DND-41 (cell line): ENCODE measurements at places on chromosomes 3 and 15.

DNA sequence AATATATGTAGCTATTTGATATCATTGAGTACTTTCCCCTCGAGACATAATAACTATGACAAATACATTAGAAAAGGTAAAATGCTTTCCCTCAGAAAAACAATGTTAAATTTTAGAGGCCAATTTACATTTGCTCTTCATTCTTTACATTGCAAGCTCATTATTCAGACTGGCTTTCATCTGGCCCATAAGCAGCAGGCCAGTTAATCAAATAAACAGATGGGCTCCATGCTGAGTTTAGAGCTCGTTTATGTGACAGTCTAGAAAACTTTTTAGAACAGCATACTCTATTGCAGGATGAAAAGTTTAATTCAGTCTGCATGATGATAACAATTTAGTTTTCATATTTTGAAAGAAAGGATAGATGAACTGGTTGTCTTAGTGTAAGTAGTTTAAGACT lies 150.6 kb downstream of the DUT start:
- H3K36me3 ChIP-seq, result no peaks in the 10 kb centered on the region
- DNase-seq, result no peak
- H3K27me3 ChIP-seq, result no peaks in the 10 kb centered on the region
- no peaks in the 10 kb centered on the region for H3K4me1 ChIP-seq
- H3K27ac ChIP-seq, result no peak overlapping the region

- DNase-seq, result no peak
- H3K36me3 ChIP-seq, result no peaks in the 10 kb centered on the region
- no peak overlapping the region for H3K27ac ChIP-seq
- H3K4me1 ChIP-seq, result no peaks in the 10 kb centered on the region
- no peaks in the 10 kb centered on the region for H3K27me3 ChIP-seq
Measured at GRCh38 chr3:20375302-20375701, 189.3 kb upstream of the SGO1 start.

GRCh38 chr15:65920121-65920520 lies 50.8 kb downstream of the RAB11A start:
- no peaks in the 10 kb centered on the region for H3K27me3 ChIP-seq
- no peaks in the 10 kb centered on the region for H3K36me3 ChIP-seq
- H3K4me3 ChIP-seq, result no peak overlapping the region
- H3K4me1 ChIP-seq, result no peaks in the 10 kb centered on the region

- no peaks in the 10 kb centered on the region for H3K36me3 ChIP-seq
- no peak for DNase-seq
- H3K27me3 ChIP-seq, result peaks cover 9% of the 10 kb centered on the region
Measured at GRCh38 chr3:69791106-69791505, 51.8 kb downstream of the MITF start.

DNA sequence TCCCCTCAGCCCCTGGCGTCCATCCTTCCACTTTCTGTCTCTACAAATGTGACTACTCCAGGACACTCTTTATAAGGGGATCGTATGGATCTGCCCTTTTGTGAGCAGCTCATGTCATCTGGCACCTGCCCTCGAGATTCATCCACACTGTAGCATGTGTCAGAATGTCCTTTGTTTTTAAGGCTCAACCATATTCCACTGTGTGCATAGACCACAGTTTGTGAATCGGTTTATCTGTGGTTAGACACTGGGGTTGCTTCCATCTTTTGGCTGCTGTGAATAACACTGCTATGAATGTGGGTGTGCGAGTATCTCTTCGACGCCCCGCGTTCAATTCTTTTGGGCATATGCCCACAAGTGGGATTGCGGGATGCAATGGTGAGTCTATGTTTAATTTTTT lies 167.9 kb downstream of the NUP210 start:
- H3K36me3 ChIP-seq, result no peaks in the 10 kb centered on the region
- H3K4me3 ChIP-seq, result no peak overlapping the region
- peak overlapping the region; percentile 33; the same call in 1 of the 2 replicates for H3K27ac ChIP-seq
- no peaks in the 10 kb centered on the region for H3K27me3 ChIP-seq
- H3K4me1 ChIP-seq, result peaks cover 30% of the 10 kb centered on the region

GRCh38 chr3:102714567-102714966 lies 279.8 kb downstream of the ZPLD1 start:
- H3K4me3 ChIP-seq, result no peak overlapping the region
- H3K27me3 ChIP-seq, result no peaks in the 10 kb centered on the region
- H3K4me1 ChIP-seq, result no peaks in the 10 kb centered on the region
- H3K27ac ChIP-seq, result no peak overlapping the region

DNA sequence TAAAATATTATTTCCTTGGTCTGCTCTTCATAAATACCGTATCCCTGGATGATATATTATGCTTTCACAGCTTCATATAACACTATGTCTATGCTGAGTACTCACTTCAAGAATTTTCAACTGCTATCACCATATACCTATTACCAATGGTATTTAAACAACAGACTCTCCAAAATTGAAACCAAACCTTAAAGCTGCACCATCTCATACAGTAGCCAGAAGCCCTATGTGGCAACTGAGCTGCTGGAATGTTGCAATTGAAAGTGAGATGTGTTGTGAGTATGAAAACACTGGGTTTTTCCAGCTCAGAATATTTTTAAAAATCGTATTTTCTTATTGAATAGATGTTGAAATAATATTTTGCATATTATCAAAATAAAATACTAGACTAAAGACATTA lies 130.1 kb upstream of the GOLGA6L6 start:
- no peaks in the 10 kb centered on the region for H3K4me1 ChIP-seq
- no peaks in the 10 kb centered on the region for H3K27me3 ChIP-seq
- H3K4me3 ChIP-seq, result no peak overlapping the region
- H3K36me3 ChIP-seq, result no peaks in the 10 kb centered on the region

DNA sequence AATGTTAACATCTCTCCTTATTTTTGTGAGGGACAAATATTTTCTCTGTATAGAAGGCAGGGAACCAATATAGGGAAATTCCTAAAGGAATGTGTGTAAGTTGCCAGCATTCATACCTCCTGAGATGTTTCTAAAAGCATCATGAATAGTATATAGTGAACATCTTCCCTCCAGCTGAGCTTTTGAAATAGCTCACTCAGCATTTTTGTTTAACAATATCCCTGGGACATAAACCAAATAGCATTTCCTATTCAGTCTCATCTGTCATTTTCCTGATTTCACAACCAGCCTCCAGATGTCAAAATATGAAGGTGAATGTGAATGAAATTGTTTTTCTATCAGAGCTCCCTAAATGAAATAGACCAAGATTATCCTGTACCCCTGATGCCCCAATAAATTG lies 137.2 kb downstream of the PPM1L start:
- H3K27ac ChIP-seq, result no peak overlapping the region
- H3K27me3 ChIP-seq, result no peaks in the 10 kb centered on the region
- no peak overlapping the region for H3K4me3 ChIP-seq
- peaks cover 1% of the 10 kb centered on the region; the same call in 1 of the 2 replicates for H3K4me1 ChIP-seq
- no peaks in the 10 kb centered on the region for H3K36me3 ChIP-seq

GRCh38 chr3:197225579-197225978 lies 72.8 kb downstream of the DLG1 start:
- no peaks in the 10 kb centered on the region for H3K27me3 ChIP-seq
- no peak overlapping the region for H3K27ac ChIP-seq
- H3K4me3 ChIP-seq, result no peak overlapping the region
- H3K4me1 ChIP-seq, result no peaks in the 10 kb centered on the region

- H3K27ac ChIP-seq, result peak overlapping the region; percentile 85
- peaks cover 46% of the 10 kb centered on the region for H3K4me1 ChIP-seq
- DNase-seq, result peak; percentile 24
Measured at GRCh38 chr3:129398803-129399144, 29.7 kb downstream of the EFCAB12 start.

GRCh38 chr3:45362758-45363157 lies 25.6 kb upstream of the LARS2 start:
- H3K36me3 ChIP-seq, result no peaks in the 10 kb centered on the region
- no peaks in the 10 kb centered on the region for H3K27me3 ChIP-seq
- H3K4me1 ChIP-seq, result no peaks in the 10 kb centered on the region
- DNase-seq, result no peak

GRCh38 chr3:39668420-39668819 lies 141.0 kb upstream of the MYRIP start:
- H3K27ac ChIP-seq, result no peak overlapping the region
- H3K4me3 ChIP-seq, result no peak overlapping the region
- H3K4me1 ChIP-seq, result no peaks in the 10 kb centered on the region
- H3K27me3 ChIP-seq, result peaks cover 9% of the 10 kb centered on the region

DNA sequence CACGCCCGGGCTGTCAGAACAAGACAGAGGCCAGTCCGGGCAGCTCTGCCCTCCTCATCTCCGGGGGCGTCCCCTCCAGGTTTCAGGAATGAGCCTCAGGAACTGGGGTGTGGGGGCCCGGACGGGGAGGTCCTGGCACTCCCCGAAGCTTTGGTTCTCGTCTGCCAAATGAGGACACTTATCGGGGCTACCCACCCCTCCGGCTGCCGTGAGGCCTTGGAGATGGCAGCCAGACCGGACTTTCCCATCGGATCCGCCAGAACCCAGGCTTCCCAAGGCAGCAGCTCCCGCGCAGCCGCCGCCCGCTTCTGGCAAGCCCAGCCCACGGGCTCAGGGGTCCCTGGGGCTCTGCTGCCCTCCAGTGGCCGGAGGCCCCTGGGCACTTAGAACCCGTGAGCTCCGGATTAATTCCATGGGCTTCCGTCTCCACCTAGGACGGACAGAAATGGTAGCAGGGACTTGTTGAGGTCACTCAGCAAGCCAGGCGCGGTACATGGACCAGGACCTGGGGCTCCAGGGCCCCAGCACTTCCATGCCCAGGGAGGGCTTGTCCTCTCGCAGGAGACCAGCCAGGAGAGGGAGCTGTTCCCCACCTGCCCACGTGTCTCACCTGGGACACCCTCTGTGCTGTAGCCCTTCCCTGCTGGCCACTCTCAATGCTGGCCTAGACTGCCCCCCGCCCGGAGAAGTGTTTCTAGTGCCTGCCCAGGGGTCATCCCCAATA lies 89.4 kb downstream of the LINGO1 start:
- H3K36me3 ChIP-seq, result no peaks in the 10 kb centered on the region
- peaks cover 5% of the 10 kb centered on the region for H3K27me3 ChIP-seq
- H3K4me3 ChIP-seq, result no peak overlapping the region

DNA sequence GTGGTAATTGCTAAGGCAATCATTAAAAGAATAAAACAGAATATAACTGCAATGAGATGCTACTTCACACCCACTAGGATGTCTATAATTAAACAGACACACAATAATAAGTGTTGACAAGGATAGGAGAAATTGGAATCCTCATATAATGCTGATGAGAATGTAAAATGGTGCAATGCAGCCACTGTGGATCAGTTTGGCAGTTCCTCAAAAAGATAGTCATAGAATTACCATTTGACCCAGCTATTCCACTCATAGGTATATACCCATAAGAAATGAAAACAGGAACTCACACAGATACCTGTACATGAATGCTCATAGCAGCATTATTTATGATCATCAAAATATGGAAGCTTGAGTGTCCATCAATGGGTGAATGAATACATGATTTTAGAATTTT lies 9.6 kb upstream of the RNF111 start:
- no peak overlapping the region for H3K27ac ChIP-seq
- no peak for DNase-seq
- H3K4me1 ChIP-seq, result peaks cover 22% of the 10 kb centered on the region
- H3K27me3 ChIP-seq, result no peaks in the 10 kb centered on the region

DNA sequence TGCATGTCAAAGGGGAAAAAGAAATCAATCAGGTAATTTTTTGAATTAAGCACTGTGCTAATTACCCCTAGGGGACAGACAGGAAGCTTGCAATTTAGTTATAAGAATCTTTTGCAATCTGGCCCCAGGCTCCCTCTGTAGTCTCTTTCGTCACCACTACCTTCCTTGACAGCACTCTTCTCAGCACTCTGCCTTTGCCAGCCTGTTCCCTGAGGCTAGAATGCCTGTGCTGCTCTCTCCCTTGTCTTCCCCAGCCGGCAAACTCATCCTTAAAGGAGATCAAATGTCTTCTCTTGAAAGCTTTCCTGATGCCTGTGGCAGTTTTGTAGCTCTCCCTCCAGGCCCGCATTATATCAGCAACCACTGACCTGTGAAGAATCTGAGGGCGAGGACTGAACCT lies 32.4 kb upstream of the PRTG start:
- H3K4me1 ChIP-seq, result no peaks in the 10 kb centered on the region
- no peak overlapping the region for H3K4me3 ChIP-seq
- no peak for DNase-seq
- no peaks in the 10 kb centered on the region for H3K27me3 ChIP-seq
- H3K27ac ChIP-seq, result no peak overlapping the region
- H3K36me3 ChIP-seq, result no peaks in the 10 kb centered on the region

DNA sequence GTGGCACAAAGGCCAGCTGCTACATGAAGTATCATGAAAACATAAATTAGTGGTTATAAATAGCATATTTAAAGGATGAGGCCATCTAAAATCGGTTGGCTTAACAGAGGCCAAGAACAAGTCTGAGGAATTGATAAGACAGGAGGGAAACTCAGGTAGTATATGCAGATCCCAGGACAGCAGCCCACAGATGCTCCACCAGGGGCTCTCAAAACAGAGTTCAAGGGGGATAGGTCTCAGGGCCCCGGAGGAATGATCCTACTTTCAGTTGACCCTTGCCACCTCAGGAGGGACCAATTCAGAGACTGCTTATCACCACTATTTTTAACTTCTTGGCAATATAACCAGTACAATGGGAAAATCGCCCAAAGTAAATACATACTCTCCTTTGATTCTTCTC lies 56.8 kb downstream of the RORA start:
- DNase-seq, result no peak
- no peaks in the 10 kb centered on the region for H3K27me3 ChIP-seq
- no peaks in the 10 kb centered on the region for H3K36me3 ChIP-seq
- H3K4me1 ChIP-seq, result peaks cover 18% of the 10 kb centered on the region
- H3K27ac ChIP-seq, result no peak overlapping the region

GRCh38 chr15:72285927-72286516 lies 13.7 kb upstream of the PARP6 start:
- no peaks in the 10 kb centered on the region for H3K36me3 ChIP-seq
- no peaks in the 10 kb centered on the region for H3K27me3 ChIP-seq
- peak; percentile 30 for DNase-seq

DNA sequence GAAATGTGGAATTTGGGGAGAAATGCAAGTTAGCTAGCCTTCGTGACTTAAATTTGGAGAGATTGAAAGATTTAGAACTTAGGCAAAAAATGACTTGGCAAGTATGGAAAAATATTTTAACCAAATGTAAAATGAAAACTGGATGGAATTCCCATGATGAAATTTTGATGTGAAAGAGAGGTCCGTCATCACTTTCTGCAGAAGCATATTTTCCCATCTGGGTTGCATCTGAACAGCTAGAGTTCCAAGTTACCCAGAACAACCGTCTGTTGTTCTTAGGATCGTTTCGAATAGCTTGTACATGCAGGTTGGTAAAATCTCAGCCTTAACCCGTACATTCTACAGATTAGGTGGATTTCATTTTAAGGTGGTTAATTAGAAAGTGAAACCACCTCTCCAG lies 136.3 kb downstream of the GHSR start:
- no peak for DNase-seq
- no peaks in the 10 kb centered on the region for H3K27me3 ChIP-seq
- H3K27ac ChIP-seq, result no peak overlapping the region
- H3K36me3 ChIP-seq, result no peaks in the 10 kb centered on the region
- no peak overlapping the region for H3K4me3 ChIP-seq

GRCh38 chr3:4856136-4856535 lies 123.1 kb upstream of the BHLHE40 start:
- H3K27ac ChIP-seq, result no peak overlapping the region
- no peak overlapping the region for H3K4me3 ChIP-seq
- H3K27me3 ChIP-seq, result no peaks in the 10 kb centered on the region
- H3K4me1 ChIP-seq, result no peaks in the 10 kb centered on the region
- no peaks in the 10 kb centered on the region for H3K36me3 ChIP-seq

GRCh38 chr3:25821746-25822573 lies 32.1 kb downstream of the OXSM start:
- H3K27me3 ChIP-seq, result no peaks in the 10 kb centered on the region
- DNase-seq, result no peak
- H3K4me1 ChIP-seq, result no peaks in the 10 kb centered on the region
- no peaks in the 10 kb centered on the region for H3K36me3 ChIP-seq
- H3K27ac ChIP-seq, result no peak overlapping the region
